NCI-H748 treated with DMSO at 0.1 percent for 48 hours (cell line): ENCODE measurements at places on chromosomes 11 and 22.

DNA sequence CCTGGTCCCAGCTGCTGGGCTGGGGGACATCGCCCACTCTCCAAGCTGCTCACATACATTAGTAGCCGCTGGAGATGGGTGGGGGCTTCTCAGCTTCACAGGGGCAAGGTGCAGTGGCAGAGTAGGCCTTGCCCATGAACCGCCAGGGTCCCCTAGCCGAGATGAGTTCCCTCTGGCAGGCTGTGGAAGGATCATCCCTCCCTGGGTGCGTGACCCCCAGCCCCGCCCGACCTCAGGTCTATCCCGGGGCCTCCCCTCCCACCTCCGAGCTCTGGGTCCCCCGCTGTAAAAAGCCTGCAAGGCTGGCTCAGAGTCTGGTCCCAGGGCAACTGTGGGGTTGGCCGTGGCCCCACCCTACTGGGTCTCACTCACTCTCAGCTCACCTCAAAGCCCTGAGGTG, 15.3 kb upstream of the TPCN2 start:
- no peak for DNase-seq

GRCh38 chr11:11464555-11464954, 111.5 kb upstream of the CSNK2A3 start:
- DNase-seq: no peak

- DNase-seq: no peak
Measured at GRCh38 chr11:122440811-122441665, 214.5 kb upstream of the UBASH3B start.

GRCh38 chr11:95092549-95093324, 3.1 kb downstream of the ENDOD1 start:
- no peak for DNase-seq

DNA sequence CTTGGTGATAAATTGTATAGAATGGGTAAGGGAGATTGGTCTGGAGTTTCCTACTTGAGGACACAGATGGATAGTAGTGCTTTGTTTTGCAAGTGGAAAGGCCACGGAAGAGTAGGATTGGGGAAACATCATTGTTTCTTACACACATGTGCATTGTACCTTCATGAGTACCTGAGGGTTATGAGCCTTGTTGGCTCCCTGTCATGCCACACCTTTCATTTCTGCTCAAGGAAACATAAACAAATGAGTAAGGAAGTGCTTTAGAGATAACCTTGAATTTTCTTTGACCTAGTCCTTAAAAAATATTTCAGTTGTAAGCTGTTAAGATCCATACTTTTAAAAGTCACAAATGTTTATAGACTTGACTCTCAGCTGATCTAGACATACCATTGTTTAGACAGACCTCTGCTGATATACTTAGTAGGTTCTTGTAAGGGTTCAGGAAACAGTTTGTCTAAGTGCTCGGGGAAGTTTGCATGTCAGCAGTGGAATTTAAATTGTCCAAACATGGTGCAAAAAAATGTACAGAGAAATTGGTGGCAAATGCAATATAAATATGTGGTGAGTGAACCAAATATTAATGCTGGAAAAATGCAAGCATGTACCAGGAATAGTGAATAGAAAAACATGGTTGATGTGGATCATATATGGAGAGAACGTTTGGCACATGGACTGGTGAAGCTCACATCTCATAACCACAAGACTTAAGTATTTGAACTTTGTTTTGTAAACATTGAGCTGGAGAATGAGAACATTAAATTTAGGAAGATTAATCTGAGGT, 40.9 kb downstream of the GAS2 start:
- DNase-seq: no peak

- DNase-seq: no peak
Measured at GRCh38 chr11:47565340-47566148, at the start of gene PTPMT1. Gene PTPMT1 (plus strand): TSS chr11:47565599. CDS start chr11:47565623, 24 bp downstream.

- peak; percentile 24 for DNase-seq
Measured at GRCh38 chr11:114280696-114281095, 15.5 kb upstream of the NNMT start.

- no peak for DNase-seq
Measured at GRCh38 chr22:29658176-29658575, 54.7 kb downstream of the NF2 start.

- DNase-seq: no peak
Measured at GRCh38 chr11:39541945-39542351, 1917.5 kb downstream of the LRRC4C start.

GRCh38 chr11:78857688-78858087, 283.0 kb upstream of the NARS2 start:
- no peak for DNase-seq

GRCh38 chr11:77842441-77843121, 21.6 kb downstream of the AAMDC start:
- DNase-seq: no peak

GRCh38 chr11:61820174-61820573, 3.4 kb upstream of the FADS1 start:
- DNase-seq: no peak

DNA sequence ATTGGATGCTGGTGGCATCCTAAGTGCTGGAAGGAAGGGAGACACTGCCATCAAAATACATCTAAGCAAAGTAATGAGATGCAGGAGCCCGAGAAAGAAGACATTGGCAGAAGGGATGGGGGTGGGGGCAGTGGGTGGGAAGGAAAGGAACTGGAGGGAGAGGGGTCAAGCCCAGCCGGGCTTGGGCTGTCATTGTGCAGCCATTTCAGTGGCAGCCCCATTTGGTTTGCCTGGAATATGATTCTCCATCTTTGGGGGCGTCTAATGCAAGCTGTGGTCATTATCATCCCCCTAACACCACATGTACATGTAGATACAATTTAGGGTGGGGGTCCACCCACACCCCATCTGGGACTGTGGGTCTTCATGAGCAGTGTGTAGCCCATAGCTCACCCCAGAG, 13.9 kb upstream of the ACCSL start:
- DNase-seq: no peak

GRCh38 chr11:13841393-13841792, 121.1 kb upstream of the SPON1 start:
- DNase-seq: no peak

DNA sequence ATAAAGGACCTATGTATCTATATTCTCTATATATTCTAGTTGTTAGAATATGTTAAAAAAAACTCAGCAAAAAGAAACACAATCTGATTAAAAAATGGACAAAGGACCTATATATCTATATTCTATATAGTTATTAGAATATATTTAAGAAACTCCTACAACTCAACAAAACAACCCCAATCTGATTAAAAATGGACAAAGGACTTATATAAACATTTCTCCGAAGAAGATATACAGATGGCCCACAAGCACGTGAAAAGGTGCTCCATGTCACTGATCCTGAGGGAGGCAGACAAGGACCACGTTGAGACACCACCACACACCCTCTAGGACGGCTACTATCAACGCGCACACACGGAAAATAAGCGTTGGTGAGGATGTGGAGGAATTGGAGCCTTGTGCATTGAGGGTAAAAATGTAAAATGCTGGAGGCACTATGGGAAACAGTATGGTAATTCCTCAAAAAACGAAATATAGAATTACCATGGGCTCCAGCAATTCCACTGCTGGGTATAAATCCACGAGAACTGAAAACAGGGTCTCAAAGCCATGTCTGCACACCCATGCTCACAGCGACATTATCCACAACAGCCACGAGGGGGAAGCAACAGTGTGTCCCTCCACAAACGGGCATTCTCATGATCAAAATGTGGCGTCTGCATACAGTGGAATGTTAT, 22.7 kb downstream of the YPEL1 start:
- peak; percentile 29 for DNase-seq

- no peak for DNase-seq
Measured at GRCh38 chr11:61844909-61845565, 16.9 kb downstream of the FADS2 start.

DNA sequence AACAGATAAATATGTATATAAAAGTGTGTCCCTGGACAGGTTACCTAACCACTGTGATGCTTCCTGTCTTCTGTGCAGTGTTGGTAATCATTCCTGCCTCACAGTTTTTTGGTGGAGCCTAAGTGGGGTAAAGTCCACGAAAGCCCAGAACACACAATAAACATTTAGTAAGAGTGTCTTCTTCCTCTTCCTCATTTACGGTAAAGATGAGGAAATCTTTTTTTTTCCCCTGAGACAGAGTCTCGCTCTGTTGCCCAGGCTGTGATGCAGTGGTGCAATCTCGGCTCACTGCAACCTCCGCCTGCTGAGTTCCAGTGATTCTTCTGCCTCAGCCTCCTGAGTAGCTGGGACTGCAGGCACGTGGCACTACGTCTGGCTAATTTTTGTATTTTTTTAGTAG, 117.1 kb downstream of the LDLRAD3 start:
- no peak for DNase-seq

DNA sequence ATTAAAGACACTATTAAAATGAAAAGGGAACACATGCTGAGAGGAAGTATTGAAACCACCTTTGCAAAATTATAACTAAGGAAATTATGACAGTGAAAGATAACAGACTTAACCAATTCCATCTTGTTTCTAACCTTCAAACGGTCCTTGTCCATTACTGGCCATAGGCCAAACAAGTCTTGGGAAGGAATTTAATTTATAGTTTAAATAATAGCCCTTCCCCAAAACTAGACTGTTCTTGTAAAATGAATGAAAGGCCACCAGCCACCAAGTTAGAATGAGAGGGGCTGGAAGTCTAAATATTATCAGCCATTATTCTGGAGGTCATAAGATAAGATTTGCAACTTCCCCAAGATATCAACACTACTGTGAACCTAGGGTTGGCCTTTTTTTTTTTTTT, 1.8 kb upstream of the TALDO1 start:
- DNase-seq: no peak

GRCh38 chr11:35432464-35432863, 13.1 kb upstream of the SLC1A2 start:
- no peak for DNase-seq

- no peak for DNase-seq
Measured at GRCh38 chr11:108500721-108501120, 2.5 kb upstream of the POGLUT3 start.

DNA sequence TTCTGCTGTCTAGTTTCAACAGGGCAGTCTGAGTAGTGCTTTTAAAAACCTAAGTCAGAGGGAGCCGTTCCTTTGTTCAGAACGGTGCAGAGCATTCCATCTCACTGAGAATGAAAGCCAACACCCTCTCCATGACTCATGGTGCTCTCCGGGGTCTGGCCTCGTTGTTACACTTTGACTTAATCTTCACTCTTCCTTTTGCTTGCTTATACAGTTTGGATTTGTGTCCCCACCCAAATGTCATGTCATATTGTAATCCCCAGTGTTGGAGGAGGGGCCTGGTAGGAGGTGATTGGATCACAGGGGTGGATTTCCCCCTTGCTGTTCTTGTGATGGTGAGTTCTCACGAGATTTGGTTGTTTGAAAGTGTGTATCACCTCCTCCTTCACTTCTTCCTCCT, 292.2 kb downstream of the ST3GAL4 start:
- DNase-seq: no peak

DNA sequence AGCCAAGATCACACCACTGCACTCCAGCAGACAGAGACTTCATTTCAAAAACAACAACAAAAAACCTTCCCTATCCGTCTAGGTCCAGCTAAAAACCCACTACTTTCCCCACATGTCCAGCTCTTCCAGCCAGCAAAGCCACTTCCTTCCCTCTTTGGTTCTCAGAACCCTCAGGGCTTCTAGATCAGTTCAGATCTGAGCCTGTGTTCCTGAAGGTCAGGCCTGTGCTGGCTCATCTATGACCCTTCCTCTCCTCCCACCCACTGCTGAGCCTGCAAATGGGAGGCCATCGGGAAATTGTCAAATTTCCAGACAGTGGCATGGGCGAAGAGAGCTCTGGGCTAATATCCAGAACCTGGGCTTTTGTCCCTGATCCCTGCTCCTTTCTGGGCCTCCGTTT, 37.8 kb downstream of the SLCO2B1 start:
- no peak for DNase-seq

DNA sequence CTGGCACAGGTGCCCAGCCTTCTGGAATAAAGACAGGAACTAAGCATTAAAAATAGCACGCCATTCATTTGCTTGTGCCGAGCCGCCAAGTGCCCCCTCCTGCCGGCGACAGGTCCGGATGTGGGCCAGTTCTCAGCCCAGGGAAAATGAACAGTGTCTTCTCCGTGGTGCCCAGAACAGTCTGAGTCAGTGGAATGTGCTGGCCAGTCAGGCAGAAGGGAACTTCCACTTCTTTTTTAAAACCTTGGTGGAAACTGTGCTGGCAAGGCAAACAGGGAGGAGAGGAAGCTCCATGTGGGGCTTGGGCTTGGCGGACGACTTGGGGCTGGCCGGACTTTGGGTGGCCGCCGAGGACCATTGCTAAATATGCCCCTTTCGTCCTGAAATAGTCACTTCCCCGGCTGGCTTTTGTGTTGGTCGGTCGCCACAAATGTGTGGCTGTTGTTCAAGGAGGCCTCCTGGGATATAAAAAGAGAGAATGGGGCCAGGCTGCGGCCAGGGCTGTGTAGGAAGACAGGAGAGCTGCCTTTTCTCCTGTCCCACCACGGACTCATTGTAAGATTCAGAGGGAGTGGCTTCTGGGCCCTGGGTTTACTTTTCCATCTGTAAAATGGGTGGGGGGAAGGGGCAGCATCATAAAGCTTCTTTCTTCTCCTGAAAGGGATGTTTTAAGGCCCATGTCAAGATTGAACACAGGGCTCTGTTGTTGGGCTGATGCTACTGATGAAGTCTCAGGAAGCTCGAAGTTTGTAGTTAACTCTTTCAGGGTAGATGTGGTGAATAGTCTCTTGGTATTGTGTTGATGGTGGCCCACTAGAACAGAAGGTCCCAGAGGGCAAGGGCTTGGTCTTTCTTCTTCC, 101.0 kb downstream of the PTPRJ start:
- no peak for DNase-seq

GRCh38 chr11:72940417-72940816, 126.2 kb downstream of the ATG16L2 start:
- no peak for DNase-seq

DNA sequence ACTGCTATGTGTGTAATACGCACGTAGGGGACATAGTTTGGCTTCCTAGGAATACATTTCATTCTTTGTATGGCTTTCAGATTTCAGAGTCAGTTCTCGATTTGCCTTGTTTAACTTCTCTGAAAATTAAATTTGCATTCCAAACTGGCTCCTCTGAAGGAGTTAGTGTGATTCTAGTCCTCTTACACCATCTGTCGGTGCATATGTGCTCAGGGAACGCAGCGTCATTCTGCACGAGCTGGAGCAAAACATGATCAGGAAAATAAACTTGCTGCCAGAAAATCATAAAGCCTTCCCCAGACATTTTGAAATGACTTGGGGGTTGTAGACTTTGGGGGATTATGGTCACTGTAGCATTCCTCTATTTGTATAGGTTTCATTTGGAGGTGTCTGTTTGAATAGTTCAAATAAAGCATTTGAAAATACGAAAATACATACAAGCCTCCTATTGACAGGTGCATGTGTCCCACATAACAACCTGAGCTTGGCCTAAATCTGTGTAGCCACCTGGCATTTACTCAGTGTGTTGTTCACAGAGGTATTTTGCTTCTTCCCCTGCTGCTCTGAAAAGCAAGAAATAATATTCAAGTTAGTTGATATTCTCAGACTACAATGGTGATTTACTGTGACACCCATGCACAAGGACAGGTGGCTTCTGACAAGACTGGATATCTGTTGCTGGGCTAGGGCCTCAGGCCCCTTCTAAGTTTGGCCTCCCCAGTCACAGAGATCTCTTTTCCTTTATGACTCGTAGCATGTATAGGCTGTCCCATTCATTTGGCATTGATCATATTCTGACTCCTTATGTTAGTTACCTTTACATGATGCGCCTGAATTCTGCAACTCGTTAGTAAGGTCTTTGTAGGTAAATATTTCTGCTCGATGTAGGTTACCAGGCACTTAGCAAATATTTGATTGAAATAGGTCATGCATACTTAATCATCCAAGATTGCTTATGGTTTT, 81.6 kb upstream of the SORL1-AS1 start:
- no peak for DNase-seq

GRCh38 chr11:68812526-68812925, 29.2 kb downstream of the CPT1A start:
- DNase-seq: no peak
